Stimulated activated CD4-positive, alpha-beta T cell treated with anti-CD3 and anti-CD28 coated beads, Interleukin-15, amount 100 ng/mL, for 24 hours (primary cell): ENCODE measurements at places on chromosomes 13 and 19.
A peak's percentile ranks its signal among the peaks of the same experiment; 100 is the strongest.

- no peak for DNase-seq
Observed at GRCh38 chr13:48275507-48275906, 28.0 kb upstream of the RB1 start.

DNA sequence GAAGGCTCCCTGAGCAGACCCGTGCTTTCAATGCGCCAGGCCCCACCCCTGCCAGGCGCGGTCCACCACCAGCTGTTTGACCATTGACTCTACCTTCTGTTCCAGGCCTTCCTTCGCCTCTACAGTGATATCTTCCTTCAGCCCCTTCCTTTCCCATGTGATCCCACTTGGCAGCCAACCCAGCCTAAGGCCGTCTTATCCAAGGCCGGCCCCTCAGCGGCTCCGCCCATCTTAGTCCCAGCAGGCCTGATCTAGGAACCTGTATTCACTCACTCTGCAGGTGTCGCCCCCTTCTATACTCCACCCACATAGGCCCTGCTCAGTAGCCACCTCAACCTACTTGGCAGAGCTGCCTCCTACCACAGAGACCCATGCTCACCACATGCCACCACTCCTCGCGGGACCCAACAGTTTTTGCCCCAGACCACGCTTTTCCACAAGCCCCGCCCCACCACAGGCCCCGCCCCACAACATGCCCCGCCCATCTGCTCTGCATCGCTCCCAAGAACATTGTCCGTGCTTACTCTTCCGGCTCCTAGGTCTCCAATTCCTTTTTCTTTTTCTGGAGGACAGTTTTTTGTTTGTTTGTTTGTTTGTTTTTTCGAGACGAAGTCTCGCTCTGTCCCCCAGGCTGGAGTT is 2.9 kb downstream of the RASIP1 start:
- no peak for DNase-seq

- no peak for DNase-seq
Observed at GRCh38 chr13:94859811-94860210, 147.5 kb upstream of the SOX21 start.

DNA sequence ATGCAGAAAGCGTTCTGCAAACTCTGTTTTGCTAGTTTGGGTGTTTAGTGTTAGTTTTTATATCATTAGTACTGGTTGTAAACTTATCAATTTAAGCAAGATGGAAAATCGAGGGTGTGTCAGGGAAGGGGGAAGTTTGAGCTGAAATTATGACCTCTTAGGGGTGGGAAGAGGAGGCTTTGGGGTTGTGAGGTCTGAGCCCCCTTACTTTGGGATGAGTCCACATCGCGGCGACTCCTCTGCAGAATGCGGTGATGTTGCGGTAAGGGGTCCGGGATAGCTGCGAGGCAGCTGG is 743 bp upstream of the NDUFS7 start:
- no peak for DNase-seq

- no peak for DNase-seq
Observed at GRCh38 chr13:76875271-76875815, 10.9 kb downstream of the KCTD12 start.

GRCh38 chr13:99949679-99950413 is 21.7 kb downstream of the ZIC5 start:
- no peak for DNase-seq

DNA sequence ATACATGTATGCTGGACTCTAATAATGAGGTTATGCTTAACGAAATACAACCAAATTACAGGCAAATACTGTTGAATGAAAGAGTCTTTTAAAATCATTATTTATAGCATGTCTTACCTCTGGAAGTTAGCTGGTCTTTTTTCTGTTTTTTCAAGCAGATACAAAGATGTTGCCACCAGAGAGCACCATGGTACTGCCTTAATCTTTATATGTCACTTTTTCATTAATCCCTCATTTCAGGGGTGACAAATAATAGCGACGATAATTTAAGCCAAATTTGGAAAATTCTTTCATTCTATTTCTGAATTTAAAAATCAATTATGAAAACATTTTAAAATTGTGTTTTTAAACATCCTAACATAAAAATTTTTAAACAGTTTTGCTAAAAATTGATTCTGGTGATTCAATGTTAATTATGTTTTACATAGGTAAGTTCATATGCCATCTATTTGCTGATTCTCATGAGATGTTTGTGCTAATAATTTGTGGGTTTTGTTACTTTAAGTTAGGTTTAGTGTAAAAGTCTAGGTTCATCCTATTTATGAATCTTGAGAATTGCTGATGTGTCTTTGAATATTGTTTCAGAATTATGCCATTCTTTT is 379.3 kb upstream of the SGCG start:
- no peak for DNase-seq

DNA sequence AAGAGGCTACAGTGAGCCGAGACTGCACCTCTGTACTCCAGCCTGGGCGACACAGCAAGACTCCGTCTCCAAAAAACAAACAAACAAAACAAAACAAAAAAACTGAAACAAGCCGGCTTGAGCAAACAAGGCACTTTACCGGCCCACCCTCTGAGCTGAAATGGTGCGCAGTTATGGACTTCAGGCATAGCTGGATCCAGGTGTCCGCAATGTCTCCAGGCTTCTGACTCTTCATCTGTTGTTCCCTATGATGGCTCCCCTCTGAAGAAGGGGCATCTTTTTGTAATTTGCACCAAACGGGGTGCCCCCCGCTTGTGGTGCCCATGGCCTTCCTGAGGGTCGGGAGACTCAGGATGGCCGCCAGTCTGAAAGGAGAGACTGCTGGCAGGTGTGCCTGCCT is 6.2 kb downstream of the C2CD4C start:
- DNase-seq, result no peak

DNA sequence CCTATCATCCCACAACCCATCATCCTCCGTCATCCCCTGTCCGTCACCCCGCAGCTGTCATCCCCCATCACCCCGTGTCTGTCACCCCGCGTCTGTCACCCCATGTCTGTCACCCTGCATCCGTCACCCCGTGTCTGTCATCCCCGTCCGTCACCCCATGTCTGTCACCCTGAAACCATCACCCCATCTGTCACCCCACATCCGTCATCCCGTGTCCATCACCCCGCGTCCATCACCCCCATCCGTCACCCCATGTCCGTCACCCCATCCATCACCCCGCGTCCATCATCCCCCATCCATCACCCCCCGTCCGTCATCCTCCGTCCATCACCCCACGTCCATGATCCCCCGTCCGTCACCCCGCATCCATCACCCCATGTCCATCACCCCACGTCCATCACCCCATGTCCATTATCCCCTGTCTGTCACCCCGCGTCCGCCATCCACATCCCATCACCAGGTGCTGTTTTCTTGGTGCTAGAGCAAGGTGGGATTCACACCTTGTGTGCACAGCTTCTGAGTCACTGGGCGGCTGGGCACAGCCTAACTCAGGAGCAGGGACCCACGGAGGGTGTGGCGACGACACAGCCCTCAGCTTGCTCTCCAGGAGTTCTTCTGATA is 24.2 kb downstream of the RASA3 start:
- DNase-seq, result no peak

- DNase-seq, result no peak
Observed at GRCh38 chr13:23463661-23464060, 30.2 kb upstream of the SACS start.

DNA sequence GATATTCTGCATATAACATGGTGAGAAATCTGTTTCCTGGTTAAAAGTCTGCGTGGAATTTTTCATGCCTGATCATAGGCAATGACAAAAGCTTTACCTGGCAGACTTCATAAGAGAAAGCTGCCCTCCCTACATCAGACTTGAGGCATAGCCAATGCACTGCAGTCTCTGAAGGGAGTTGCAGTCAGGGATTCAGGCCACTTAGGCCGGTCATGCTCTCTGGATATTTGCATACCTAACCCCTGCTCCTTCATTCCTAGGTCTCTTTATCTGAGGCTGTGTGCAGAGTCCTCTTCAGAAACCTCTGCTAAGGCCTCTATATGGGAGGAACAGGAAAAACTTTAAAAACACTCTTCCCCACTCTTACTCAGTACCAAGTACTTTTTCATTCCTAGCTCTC is 287.4 kb downstream of the PCDH17 start:
- DNase-seq, result no peak

DNA sequence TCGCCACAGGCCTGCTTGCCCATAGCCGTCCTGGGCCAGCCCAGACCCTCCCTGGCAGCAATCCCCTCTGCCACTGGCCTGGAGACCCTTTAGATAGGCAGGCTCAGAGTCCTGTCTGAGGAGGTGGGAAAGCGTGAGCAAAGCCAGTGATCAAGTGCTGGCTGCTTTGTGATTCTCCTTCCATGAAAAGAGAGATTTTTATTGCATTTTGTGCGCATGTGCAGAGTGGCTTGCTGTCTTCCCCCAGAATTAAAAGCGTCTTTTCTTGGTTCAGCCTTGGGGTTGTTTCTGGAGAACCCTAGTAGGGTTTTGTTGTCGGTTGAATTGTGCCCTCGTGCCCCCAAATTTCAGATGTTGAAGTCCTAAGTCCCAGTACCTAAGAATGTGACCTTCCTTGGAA is 44.9 kb upstream of the DCT start:
- no peak for DNase-seq

- DNase-seq, result no peak
Observed at GRCh38 chr13:25330541-25330940, 29.1 kb downstream of the NUP58 start.

- DNase-seq, result no peak
Observed at GRCh38 chr19:48867746-48868113, 687 bp downstream of the PLEKHA4 start.

DNA sequence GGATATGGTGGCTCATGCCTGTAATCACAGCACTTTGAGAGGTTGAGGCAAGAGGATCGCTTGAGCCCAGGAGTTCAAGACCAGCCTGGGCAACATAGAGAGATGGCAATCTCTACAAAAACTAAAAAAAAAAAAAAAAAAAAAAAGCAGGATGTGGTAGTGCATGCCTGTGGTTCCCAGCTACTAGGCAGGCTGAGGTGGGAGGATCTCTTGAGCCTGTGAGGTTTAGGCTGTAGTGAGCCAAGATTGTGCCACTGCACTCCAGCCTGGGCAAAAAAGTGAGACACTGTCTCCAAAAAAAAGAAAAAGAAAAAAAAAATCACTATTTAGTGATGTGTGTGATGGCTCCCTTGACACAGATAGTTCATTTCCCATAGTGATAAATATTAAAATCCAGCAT is 365.0 kb upstream of the NBEA start:
- DNase-seq, result no peak

DNA sequence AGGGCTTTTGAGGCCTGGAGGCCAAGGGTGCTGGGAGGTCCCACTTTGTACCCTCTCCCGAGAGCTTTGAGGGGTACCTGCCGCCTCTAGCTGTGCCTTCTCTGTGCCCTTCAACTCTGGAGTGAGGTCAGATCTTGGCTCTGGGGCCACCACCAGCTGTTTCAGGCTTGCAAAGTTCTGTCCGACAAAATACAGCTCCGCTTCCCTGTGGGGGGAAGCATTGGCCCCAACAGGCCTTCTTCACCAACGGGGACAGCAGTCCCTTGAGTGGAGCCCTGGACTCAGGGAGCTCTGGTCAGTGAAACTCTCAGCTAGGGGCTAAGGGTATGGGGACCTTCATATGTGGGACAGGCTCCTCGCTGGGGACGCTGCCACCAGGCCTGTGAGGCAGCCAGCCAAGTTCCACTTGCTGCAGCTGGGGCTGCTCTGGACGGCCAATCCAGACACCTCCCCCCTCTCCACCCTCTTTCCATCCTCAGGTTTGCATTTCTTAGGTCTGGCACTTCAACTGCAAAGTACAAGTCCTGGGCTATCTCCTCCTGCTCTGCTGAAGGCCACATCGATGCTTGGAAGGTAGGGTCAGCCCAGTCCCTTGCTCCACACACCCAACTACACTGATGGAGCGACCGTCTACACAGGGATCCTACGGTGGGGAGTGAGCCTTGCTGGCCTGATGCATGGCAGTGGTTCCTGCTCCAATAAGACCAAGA is 46.8 kb downstream of the C13orf46 start:
- DNase-seq, result no peak

- peak; percentile 82 for DNase-seq
Observed at GRCh38 chr19:51690454-51691073, 2.6 kb upstream of the SPACA6 start.
